Lung microvascular endothelial cell (primary cell): ENCODE measurements at places on chromosomes 11 and 22. TPM values are rescaled to one million over a fixed set of nuclear protein-coding genes. Genes with fewer than 3 reads are reported as not detected.
A peak's percentile ranks its signal among the peaks of the same experiment; 100 is the strongest.

The MYOD1 gene
- not detected in 2 replicates for total RNA-seq

DNA sequence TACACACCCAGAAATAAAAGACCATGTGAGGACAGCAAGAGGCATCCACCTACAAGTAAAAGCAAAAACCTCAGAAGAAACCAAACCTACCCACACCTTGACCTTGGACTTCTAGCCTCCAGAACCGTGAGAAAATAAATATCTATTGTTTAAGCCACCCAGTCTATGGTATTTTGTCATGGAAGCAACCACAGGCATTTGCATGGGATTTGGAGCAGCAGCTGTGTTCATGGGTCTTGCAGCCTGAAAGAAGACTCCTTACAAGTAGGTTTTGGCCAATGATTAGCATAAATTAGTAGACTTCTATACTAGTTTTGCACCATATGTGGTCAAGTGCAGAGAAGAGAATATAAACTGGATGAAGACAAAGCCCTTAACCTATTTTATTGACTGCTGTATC is 27.9 kb downstream of the FSHB start:
- DNase-seq = no peak

The SLC5A1 gene
- not detected in 2 replicates for total RNA-seq

DNA sequence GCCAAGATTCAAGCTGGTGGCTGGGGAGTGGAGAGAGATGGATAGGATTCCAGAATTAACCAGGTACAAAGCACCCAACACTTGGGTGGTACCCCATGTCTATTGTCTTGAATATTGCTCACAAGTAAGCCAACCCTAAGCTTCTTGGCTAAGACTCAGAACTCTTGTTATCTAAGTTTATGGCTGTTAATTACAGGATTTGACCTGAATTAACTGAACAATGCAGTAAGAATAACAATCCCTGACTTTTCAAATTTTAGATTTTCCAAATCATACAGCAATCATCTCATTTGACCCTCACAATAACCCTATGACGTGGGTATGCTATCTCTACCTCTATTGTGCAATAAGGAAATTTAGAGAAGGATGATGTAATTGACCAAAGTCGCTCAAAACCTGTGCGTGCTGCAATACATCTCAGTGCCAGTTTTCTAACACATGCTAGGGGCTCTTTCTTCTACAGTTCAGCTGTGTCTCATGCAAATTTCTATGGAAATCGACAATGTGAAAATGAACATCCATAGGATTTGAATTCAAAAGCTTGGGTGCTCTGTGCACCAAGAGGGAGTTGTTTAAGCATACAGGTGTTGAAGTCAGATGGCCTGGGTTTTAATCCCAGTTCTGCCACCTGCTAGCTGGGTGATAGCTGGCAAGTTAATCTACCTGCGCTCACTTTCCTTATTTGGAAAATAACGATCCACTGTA is 40.1 kb upstream of the APLNR start:
- no peak for DNase-seq

- no peak for DNase-seq
These were observed 51.0 kb downstream of the RPUSD4 start for GRCh38 chr11:126160345-126161022.

The PYGM gene
- under 0.01 and 0.20 TPM in 2 replicates for total RNA-seq

GRCh38 chr11:65085446-65085845 is 1.4 kb downstream of the ZFPL1 start:
- DNase-seq = no peak

The MMP13 gene
- total RNA-seq = not detected in 2 replicates

DNA sequence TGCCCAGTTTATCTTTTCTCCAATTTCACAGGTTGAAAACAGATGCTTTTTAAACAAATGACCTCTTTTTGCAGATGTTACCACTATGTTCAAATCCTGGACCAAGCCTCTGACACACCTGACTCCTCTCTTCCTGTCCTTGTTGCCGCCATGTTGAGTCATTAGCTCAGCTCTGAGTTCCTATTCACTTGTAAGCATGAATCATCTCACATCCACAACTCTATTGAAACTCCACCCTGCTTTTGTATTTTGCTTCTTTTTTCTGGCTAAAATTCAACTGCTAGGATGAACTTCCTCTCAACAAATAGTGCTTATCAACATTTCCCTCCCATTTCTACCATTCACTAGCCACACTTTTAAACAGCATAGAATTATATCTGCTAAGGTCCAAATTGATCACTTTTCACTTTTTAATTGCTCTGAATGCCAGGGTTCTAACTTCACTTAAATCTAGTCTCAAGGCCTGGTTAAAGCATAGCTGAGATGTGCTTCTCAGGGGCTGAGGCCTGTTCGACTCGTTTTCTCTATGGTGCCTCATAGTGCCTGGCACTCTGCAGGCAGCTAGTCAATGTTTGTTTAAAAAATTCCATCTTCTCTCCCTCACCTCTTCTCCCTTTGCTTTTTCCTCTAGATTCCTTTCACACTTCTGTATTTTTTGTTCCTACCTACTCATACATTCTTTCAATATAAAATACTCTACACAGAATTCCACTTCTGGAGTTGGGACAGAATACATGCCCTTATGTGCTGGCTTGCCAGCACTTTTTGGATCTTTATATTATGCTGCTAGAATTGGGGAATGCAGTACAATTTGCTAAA is 3.9 kb downstream of the JOSD1 start:
- DNase-seq = peak; percentile 92

DNA sequence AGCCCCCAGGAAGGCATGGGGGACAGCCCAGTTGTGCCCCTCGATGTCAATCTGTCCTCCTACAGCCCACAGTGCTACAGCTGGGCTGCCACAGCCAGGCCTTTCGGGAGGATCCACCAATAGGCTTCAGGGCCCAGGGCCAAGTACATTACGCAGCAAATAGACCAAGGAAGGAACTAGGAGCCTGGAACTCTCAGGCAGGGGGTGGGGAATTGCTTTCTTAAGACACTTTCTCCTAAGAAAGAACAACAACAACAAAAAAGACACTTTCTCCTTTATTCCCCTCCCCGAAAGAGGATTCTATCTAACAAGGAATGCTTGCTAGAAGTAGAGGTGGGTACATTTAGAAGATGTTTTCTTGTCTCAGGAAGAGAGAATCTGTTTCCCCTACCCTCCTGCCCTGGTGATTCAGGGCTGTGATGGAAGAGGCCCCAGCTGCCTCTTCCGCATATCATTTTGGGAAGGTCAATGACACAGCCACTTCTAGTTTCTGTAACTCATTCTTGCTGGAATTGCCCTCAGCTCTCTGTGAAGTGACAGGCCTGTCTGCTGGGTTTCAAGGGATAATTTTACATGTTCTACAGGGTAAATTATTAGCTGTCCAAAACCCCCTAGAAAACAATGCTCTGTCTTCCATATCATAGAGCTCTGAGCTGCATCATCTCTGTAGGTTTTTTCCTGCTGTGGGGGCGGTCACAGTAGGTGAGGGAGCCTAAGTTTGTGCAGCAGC is 6.0 kb upstream of the MALAT1 start:
- peak; percentile 89 for DNase-seq

- DNase-seq = no peak
These were observed 708.0 kb upstream of the ARHGAP42 start for GRCh38 chr11:99979042-99979441.

DNA sequence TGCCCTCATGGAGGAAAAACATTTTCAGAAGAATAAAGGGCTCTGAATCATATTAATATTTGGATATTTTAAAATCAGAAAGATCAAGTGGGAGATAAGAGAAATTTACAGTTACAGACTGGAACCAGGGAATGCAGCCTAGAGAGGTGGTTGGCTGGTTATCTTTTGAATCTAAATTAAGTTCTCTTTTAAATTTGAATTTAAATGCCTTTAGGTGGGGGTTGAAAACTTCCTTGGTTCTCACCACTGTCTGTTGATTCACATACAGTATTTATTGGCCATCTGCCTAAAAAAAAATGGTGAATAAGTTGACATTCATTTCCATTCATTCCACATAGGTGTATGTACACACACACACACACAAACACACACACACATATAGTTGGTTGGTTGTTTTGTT is 35.7 kb upstream of the PTPRJ start:
- DNase-seq = no peak

The SCGB1A1 gene
- not detected in 2 replicates for total RNA-seq

The PACSIN3 gene
- 12.9 and 17.9 TPM in 2 replicates for total RNA-seq

DNA sequence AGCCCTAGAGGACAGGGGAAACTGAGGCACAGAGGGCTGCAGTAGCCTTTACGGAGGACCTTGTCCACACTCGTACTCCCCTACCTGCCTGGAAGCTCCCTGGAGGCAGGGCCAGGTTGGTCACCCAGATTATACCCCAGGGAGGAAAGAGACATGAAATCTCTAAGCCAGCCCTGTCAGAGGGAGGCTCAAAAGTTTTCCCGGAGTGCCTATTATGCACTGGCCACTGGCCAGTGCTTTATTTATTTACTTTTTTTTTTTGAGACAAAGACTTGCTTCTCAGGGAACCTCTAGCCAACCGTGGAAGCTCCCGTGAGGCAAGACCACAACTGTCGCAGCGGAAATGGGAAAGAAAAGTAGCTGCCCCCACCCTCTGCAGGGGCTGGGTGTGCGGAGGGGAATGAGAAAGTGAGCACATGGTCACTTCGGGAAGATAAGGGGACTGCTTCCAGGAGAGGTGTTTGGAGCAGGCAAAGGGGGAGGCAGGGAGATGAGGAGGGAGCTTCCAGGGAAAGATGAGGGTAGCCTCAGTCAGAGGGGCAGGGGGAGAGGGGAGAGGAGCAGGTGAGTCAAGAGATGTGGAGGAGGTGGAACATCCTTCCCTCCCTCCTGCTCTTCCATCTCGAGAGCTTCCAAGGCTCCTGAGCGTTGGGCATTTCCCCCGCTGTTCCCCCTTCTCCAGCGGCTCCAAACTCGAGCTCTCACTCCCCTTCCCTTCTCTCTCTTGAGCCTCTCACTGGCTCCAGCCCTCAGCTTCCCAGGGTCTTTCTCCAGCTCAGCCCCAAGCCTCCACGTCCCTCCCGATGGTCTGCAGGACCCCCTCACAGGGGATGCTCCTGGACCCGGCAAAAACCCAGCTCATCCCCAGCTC is 4.3 kb downstream of the IL2RB start:
- no peak for DNase-seq
